ENCODE measurements at places on chromosomes 16 and 17.

- no peak for DNase-seq
These were observed 22.4 kb upstream of the MEOX1 start for GRCh38 chr17:43683928-43684653.

GRCh38 chr16:30470632-30470995 is 1.9 kb upstream of the ITGAL start:
- DNase-seq, result no peak

DNA sequence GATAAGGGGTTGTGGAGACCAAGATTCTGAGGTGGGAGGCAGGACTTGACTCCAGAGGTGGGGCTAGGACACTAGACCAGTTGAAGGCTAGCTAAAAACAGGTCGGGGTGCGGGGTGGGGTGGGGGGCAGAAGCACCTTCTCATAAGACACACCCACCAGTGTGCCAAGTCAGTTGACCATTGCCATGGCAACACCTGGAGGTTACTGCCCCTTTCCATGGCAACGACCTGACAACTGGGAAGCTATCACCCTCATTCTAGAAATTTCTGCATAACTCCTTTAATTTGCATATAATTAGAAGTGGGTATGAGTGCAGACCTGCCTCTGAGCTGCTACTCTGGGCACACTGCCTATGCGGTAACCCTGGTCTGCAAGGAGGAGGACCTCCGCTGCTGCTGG is 53.9 kb upstream of the ALOX12 start:
- DNase-seq, result no peak

DNA sequence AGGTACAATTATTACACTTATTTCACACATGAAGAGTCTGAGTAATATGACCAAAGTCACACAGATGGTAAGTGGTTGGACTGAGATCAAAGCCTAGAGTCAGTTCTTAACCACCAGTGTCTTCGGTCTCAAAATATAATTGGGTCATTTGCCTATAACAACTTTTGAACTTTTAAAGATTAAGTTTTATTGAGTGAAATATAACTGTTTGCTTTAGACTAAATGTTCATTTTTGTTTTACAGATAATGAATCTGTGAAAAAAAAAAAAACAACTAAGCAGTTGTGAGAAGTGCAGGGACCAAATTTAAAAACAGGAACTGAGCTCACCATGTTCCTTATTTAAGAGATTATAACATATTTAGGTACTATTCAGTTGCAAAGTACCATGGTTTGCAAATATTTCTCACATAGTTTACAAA is 150.1 kb downstream of the ITFG1 start:
- DNase-seq, result no peak

- peak; percentile 10 for DNase-seq
These were observed 40.3 kb downstream of the CYB561 start for GRCh38 chr17:63405741-63406261.

- no peak for DNase-seq
These were observed 23.3 kb upstream of the CCL1 start for GRCh38 chr17:34386343-34386696.

GRCh38 chr17:7843536-7844291 is 9.7 kb downstream of the KDM6B start:
- DNase-seq, result peak; percentile 54

- DNase-seq, result no peak
These were observed 405.1 kb downstream of the TOX3 start for GRCh38 chr16:52141871-52142270.

DNA sequence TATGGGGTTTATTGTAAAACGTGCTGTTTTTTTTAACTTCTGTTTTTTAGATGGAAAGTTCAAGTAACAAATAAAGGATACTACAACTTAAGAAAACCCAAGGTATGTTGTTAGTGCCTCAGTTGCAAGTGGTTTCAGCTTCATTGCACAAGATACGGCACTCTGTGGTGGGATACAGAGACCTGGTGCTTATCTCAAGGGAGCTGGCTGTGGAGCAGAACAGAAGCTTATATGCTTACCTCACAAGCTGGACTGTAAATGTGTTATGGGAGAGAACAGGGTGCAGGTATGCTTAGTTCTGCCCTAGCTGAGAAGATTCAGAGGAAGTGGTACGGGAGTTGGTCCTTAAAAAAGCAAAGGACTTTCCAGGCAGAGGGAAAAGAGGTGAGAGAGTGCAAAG is 15.2 kb downstream of the DGKE start:
- no peak for DNase-seq

DNA sequence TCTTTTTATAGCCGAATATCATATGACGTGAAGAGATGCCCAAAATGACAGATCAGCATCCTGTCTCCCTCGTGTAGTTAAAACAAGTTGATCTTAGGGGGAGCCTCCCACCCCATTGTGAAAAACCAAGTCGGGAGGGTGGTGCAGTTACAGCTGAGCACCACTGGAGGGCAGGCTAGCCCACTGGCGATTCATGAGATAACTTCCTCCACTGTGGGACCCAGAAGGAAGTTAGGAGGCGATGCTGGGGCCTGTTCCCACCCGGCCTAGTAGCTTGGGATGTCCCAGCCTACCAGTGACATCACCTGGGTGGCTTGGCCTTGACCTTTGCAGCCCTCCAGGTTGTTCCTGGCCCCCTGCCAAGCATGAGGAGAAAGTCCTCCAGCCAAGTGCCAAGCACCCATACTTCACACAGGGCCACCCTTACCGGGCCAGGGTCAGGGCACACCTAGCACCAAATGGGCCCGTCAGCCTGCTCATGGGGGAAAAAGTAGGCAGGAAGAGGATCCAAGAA is 8.1 kb upstream of the CPNE2 start:
- DNase-seq, result peak; percentile 26

DNA sequence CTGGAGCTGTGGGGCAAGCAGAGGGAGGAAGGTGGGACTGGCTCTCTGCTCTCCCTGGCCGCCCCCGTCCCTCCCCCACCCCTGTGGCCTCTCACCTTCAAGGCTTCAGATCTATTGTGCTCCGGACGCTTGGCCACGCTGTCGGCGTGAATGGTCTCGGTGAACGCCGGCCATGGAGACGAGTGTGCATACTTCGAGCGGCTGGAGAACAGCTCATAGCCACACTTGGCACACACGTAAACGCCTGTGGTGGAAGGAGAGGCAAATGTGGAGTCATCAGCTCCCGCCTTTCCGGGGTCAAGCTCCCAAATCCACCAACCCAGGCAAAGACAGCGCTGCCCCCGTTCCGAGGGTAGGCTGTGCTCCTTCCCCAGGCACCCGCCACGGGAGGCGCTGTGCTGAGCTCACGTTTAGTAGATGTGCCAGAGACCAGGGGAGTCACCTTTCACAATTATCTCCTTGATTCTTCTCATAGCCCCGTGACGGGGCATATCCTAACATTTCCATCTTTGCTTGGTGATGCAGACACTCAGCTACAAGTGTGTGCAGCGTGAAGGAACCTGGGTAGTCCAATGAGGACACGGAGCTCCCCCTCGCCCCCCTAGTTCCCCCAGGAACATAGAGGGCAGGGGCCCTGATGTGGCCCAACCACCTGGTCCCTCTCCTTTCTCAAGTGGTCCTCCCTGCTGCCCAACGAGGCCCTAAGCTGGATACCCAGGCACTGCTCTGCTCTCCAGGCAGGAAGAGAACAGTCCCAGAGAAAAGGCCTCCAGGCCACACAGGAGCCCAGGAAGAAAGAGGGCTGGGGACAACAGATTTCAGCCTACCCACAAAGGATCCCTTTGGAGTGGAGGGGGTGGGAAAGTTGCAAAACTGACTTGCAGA is 1.6 kb downstream of the MSRB1 start:
- no peak for DNase-seq

- no peak for DNase-seq
These were observed 19.1 kb downstream of the WIPI1 start for GRCh38 chr17:68437979-68438822.

- no peak for DNase-seq
These were observed 20.0 kb downstream of the FBXO47 start for GRCh38 chr17:38947189-38947588.

DNA sequence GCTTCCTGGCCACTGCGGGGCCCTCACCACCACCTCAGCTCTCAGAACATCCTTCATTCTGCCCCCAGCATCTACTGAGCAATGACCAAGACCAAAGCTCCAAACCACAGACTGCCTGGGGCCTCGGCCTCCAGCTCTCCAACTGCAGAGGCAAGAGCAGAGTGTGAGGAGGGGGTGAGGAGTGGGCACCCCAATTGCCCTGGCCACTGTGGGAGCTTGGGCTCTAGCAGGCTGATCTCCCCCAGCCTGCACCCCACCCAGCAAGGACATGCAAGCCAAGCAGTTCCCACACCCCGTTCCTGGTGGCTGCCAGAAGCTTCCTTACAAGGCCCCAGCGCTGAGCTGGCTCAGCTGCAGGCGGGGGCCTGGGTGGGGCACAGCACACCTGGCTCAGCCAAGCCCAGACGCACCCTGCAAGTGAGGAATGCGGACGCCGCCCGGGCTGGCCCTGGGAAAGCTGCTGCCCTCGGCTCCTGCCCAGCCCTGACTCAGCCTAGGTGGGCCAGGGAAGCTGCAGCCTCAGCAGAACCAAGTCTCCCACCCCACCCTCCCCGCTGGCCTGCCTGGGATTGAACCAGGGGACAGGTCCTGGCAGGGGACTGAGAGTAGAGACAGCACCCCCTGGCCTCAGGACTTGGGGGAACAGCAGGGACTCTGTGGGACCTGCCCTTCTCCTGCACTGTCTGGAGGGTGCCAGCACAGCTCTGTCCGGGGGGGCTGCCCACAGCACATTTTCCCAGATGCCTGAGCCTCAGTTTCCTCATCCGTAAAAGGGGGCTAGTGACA is 29.7 kb upstream of the KRT17 start:
- DNase-seq, result no peak

DNA sequence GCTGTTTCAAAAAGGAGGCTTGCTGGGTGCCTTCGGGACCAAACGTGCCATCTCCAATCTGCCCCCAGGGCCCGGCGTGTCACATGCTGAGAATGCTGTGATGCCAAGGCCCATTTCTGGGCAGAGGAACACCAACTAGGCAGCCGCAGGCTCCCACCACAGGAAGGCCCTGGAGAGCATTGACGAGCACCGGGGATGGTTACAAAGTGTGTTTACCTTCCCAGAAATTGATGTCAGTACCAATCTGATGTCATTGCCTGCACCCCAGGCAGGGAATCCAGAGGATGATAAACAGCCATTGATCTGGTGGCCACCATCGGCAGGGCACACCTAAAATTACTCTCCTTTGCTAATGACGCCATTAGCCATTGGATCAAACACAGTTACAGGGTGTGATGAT is 418.1 kb upstream of the CDH5 start:
- no peak for DNase-seq

GRCh38 chr17:82281502-82282238 is 8.2 kb upstream of the CSNK1D start:
- no peak for DNase-seq
